Body of pancreas (tissue), 4 donors: ENCODE measurements at places on chromosomes 7 and 10. TPM values are rescaled to one million over a fixed set of nuclear protein-coding genes. Genes with fewer than 3 reads are reported as not detected.

DNA sequence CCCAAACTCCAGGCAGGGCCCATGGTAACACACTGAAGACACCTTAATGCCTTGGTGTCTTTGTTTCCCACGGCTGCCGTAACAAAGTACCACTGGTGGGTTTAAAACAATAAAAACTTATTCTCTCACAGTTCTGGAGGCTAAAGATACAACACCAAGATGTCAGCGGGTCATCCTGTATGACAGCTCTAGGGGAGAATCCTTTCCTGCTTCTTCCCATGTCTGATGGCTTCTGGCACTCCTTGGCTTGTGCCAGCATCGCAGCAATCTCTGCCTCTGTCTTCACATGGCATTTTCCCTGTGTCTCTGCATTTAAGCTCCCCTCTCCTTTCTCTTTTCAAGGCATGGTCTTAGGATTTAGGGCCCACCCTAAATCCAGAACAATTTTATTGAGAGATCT, 33.1 kb downstream of the PRSS2 start:
- H3K27ac ChIP-seq, result no peak overlapping the region
- H3K4me3 ChIP-seq, result no peak overlapping the region
- no peaks in the 10 kb centered on the region for H3K27me3 ChIP-seq
- H3K4me1 ChIP-seq, result no peaks in the 10 kb centered on the region
- no peak for DNase-seq
- H3K36me3 ChIP-seq, result no peaks in the 10 kb centered on the region

Gene PPP3CB
- total RNA-seq, result 20.4 TPM

- H3K27ac ChIP-seq, result no peak overlapping the region
- H3K4me1 ChIP-seq, result no peaks in the 10 kb centered on the region
- no peak for DNase-seq
- H3K4me3 ChIP-seq, result no peak overlapping the region
- no peaks in the 10 kb centered on the region for H3K36me3 ChIP-seq
Measured at GRCh38 chr7:150942001-150942590, 36.0 kb downstream of the KCNH2 start.

Gene GIMAP1
- total RNA-seq, result 3.9 TPM

Gene SLC26A3
- total RNA-seq, result not detected

- H3K36me3 ChIP-seq, result no peaks in the 10 kb centered on the region
- H3K4me3 ChIP-seq, result no peak overlapping the region
- peaks cover 3% of the 10 kb centered on the region for H3K4me1 ChIP-seq
- no peak for DNase-seq
- no peak overlapping the region for H3K27ac ChIP-seq
- no peaks in the 10 kb centered on the region for H3K27me3 ChIP-seq
Measured at GRCh38 chr7:26085771-26086170, 66.2 kb upstream of the NFE2L3 start.

DNA sequence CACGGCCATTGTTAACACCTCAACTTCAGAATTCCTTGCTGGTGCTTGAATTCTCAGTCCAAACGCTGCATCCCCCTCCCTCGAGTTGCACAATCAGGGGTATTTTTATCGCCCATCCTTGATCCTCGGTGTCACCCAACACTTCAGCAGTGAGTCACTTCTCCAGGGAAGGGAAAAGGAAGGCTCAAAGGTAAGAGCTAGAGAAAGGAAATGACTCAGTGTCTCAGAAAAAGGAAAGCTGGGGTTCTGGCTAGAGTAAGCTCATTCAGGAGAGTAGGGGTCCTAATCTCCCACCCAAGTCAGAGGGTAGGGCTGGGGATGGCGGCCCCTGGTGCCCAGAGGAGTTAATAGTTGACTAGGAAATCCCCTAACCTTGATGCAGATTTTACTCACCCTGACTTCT, 39.8 kb upstream of the TRIM8 start:
- no peak for DNase-seq
- H3K27me3 ChIP-seq, result no peaks in the 10 kb centered on the region
- no peak overlapping the region for H3K27ac ChIP-seq
- no peaks in the 10 kb centered on the region for H3K4me1 ChIP-seq

Gene CCDC186
- 53.4 TPM for total RNA-seq

GRCh38 chr7:7681191-7681935, 37.0 kb downstream of the RPA3 start:
- DNase-seq, result peak; percentile 56
- H3K4me1 ChIP-seq, result peaks cover 21% of the 10 kb centered on the region
- no peaks in the 10 kb centered on the region for H3K36me3 ChIP-seq
- H3K27ac ChIP-seq, result no peak overlapping the region

Gene TSPAN33
- 17.1 TPM for total RNA-seq

Gene ETV1
- total RNA-seq, result 2.6 TPM

GRCh38 chr7:16991551-16991950, 109.8 kb upstream of the AGR3 start:
- no peak overlapping the region for H3K27ac ChIP-seq
- no peak for DNase-seq
- peaks cover 10% of the 10 kb centered on the region for H3K4me1 ChIP-seq
- no peaks in the 10 kb centered on the region for H3K27me3 ChIP-seq
- no peaks in the 10 kb centered on the region for H3K36me3 ChIP-seq

Gene RNF32
- 0.26 TPM for total RNA-seq

Gene RPEL1
- not detected for total RNA-seq

Gene NPC1L1
- not detected for total RNA-seq

DNA sequence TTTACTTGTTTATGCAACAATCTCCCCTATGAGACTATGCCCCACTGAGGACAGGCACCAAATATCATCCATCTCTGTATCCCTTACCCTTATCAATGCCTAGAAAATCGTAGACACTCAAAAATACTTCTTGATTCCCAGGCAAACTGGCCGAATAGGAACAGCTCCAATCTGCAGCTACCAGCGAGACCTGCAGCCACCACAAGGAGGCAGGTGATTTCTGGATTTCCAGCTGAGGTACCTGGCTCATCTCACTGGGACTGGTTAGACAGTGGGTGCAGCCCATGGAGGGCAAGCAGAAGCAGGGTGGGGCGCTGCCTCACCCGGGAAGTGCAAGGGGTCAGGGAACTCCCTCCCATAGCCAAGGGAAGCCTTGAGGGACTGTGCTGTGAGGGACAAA, 10.8 kb upstream of the PPP1R3C start:
- H3K36me3 ChIP-seq, result no peaks in the 10 kb centered on the region
- DNase-seq, result no peak
- no peaks in the 10 kb centered on the region for H3K4me1 ChIP-seq

Gene PPP1R9A
- 44.2 TPM for total RNA-seq

DNA sequence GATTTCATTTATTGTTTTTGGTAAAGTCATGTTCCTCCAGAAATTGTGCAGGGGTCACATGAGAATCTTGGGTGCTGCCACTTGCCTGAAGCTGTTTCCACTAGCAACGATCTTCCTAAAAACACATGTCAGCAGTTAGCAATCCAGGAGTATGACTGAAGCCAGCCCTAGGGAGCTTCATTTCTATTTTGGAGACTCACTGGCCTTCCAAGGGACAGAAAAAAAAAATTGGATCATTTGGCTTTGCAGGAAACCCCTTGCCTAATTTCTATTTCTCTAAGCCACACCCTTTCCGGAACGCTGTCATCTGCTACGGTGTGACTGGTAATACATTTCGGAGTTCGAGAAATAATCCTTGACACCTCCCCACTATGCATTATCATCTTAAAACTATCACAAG, 204.7 kb downstream of the TAX1BP1 start:
- no peaks in the 10 kb centered on the region for H3K36me3 ChIP-seq
- no peaks in the 10 kb centered on the region for H3K4me1 ChIP-seq
- no peak overlapping the region for H3K27ac ChIP-seq
- no peaks in the 10 kb centered on the region for H3K27me3 ChIP-seq

GRCh38 chr10:30510184-30510931, 76.4 kb downstream of the MAP3K8 start:
- no peaks in the 10 kb centered on the region for H3K4me1 ChIP-seq
- peak; percentile 38 for DNase-seq
- H3K36me3 ChIP-seq, result no peaks in the 10 kb centered on the region
- no peak overlapping the region for H3K27ac ChIP-seq
- no peaks in the 10 kb centered on the region for H3K27me3 ChIP-seq

DNA sequence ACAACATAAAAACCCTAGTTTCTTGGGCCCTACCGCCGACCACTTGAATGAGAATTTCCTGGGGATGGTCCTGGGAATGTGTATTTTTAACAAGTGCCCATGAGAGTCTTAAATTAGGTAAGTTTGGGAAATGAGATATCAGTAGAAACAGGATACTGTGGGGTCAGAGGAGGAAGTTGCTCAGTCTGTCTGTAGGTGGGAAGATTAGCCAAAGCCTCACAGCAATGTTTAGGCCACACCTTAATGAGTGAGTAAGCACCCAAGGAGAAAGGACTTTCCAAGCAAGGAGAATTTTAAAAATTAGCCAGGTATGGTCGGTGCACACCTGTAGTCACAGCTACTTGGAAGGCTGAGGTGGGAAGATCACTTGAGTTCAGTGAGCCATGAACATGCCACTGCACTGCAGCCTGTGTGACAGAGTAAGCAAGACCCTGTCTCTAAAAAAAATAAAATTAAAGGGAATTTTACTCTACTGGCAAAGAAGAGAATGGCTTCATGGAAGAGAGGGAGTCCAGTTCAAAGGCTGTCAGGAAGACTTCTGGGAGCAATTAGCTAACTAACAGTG, 31.9 kb downstream of the PAPSS2 start:
- H3K36me3 ChIP-seq, result no peaks in the 10 kb centered on the region
- peaks cover 24% of the 10 kb centered on the region for H3K4me1 ChIP-seq
- no peaks in the 10 kb centered on the region for H3K27me3 ChIP-seq
- no peak for DNase-seq
- no peak overlapping the region for H3K4me3 ChIP-seq

Gene SPDYE8
- not detected for total RNA-seq

GRCh38 chr7:73727952-73728351, 8.5 kb upstream of the STX1A start:
- no peaks in the 10 kb centered on the region for H3K4me1 ChIP-seq
- no peak for DNase-seq
- no peaks in the 10 kb centered on the region for H3K36me3 ChIP-seq
- no peak overlapping the region for H3K27ac ChIP-seq

DNA sequence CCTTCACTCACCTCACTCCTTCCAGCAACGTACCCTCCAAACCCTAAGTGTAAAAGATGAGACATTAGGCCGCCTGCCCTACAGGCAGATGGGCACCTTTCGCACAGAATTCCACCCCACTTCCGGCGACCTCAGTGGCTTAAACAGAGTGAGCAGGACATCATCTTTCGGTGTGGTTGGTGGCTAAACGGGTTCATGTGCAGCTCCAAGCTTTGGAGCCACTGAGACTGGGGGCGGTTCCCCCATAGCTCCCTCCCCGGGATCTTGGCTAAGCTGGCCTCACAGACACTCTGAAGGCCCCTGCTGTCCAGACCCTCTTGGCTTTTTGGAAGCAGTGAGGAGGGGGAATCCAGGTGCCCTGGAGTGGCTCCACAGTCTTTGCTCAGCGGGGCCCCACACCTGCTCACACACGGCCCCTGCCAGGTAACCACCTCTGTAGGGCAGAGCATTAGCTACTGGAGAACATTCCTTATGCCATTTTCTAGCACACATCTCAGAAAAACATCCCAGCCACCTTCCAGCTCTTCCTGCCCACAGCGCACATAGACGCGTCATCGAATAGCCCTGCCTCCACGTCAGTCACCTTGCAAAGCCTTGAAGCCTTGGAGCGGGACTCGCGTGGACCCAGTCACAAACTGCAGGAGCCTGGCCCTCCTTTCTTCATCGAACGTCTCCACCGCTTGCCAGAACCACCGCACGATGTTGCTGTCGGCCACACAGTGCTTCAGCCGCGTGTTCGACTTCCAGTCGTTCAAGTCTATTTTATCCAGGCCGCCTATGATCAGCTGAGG, 108.8 kb downstream of the SMURF1 start:
- no peaks in the 10 kb centered on the region for H3K27me3 ChIP-seq
- peaks cover 47% of the 10 kb centered on the region for H3K36me3 ChIP-seq
- H3K27ac ChIP-seq, result no peak overlapping the region

Gene INTS1
- 66.3 TPM for total RNA-seq

DNA sequence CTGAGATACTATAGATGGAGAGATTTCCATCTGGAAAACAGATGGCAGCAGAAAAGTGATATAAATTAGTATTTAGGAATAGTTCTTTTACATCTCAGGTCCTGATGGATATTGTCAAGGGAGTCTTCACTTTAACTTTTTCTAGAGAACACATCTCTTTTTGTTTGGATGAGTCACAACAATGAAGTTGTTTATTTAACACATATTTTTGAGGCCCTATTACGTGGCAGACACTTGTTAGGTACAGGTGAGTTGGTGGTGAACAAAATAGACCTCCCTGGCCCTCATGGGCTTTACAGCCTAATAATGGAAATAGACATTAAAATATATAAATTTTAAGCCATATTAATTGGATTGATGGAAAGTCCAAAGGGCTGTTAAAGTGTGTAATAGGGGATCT, 168.3 kb downstream of the VTI1A start:
- no peak for DNase-seq
- H3K4me1 ChIP-seq, result no peaks in the 10 kb centered on the region
- no peaks in the 10 kb centered on the region for H3K27me3 ChIP-seq
- no peak overlapping the region for H3K27ac ChIP-seq
- no peak overlapping the region for H3K4me3 ChIP-seq

DNA sequence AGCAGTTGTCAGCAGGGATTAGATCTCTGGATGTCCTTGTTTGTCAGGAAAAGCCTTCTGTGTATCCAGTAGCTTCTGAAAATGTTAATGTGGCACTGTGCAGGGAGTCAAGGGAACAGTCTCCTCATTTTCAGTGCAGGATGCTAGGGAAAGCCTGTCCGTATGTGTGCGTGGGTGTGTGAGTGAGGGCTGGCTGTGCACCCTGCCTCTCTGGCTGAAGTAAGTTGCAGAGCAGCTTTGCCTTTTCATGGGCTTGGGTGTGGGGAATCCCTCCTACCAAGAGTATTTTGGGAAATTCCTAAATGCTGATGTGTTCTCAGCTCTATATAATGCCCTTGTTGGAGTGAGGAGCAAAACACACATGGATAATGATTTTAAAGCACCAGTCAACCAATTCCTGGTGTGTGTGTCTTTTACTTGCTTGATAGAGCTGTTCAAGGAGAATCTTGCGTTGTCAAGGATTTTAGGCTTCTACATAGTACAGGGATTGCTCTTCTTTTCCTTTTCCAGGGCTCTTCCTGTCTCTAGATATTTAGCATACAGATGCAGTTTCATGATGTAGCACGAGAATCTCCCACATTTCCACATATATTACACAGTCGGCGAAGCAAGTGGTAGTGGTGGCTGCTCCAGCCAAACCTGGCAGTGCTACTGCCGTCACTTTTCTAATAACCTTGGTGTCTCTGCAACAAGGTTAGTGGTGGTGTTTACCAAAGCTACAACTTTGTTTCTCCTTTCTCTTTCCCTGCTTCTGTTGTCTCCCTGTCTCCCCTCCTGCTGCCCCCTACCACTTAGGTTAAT, 92.8 kb downstream of the MCU start:
- DNase-seq, result peak; percentile 16
- H3K27me3 ChIP-seq, result no peaks in the 10 kb centered on the region
- H3K27ac ChIP-seq, result no peak overlapping the region
- H3K36me3 ChIP-seq, result no peaks in the 10 kb centered on the region
- H3K4me1 ChIP-seq, result peaks cover 11% of the 10 kb centered on the region

GRCh38 chr7:146424084-146424483, 307.5 kb downstream of the CNTNAP2 start:
- H3K27me3 ChIP-seq, result no peaks in the 10 kb centered on the region
- H3K4me3 ChIP-seq, result no peak overlapping the region
- no peaks in the 10 kb centered on the region for H3K36me3 ChIP-seq
- no peaks in the 10 kb centered on the region for H3K4me1 ChIP-seq
- no peak for DNase-seq
- no peak overlapping the region for H3K27ac ChIP-seq

GRCh38 chr7:23207884-23208283, 26.0 kb downstream of the NUP42 start:
- DNase-seq, result no peak
- no peaks in the 10 kb centered on the region for H3K27me3 ChIP-seq
- H3K4me1 ChIP-seq, result peaks cover 5% of the 10 kb centered on the region
- H3K27ac ChIP-seq, result no peak overlapping the region

- H3K27me3 ChIP-seq, result no peaks in the 10 kb centered on the region
- no peaks in the 10 kb centered on the region for H3K36me3 ChIP-seq
- H3K4me1 ChIP-seq, result no peaks in the 10 kb centered on the region
- H3K4me3 ChIP-seq, result no peak overlapping the region
- no peak overlapping the region for H3K27ac ChIP-seq
Measured at GRCh38 chr10:105538874-105539273, 897.8 kb downstream of the SORCS3 start.
